Stimulated activated CD4-positive, alpha-beta T cell treated with anti-CD3 and anti-CD28 coated beads, Interleukin-4, amount 100 ng/mL, for 1 hour (primary cell): ENCODE measurements at places on chromosomes 3 and 15.

DNA sequence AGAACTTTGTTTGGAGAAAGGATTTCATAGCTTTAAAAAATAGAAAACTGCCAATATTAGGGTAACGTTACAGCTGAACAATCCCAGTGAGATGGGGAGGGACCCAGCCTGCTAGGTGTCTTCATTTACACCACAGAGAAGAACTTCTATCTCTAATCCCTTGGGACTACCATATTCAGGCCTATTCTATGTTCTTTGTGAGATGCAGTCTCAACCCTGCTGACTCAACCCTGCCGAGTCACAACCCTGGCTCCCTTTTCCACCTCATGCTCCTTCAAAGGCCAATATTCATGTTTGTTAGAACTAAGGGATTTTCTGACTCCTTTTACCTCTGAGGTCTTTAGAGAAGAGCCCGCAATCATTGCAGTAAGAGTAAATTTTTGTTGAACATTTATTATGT is 350.5 kb downstream of the EPHB1 start:
- no peak for DNase-seq

GRCh38 chr3:143822374-143822773 is 25.9 kb downstream of the SLC9A9 start:
- no peak for DNase-seq

- DNase-seq, result no peak
Observed at GRCh38 chr3:118942195-118942594, 92.5 kb downstream of the IGSF11 start.

GRCh38 chr3:129448186-129448895 is 8.3 kb downstream of the IFT122 start:
- no peak for DNase-seq

- no peak for DNase-seq
Observed at GRCh38 chr3:161556533-161556932, 59.9 kb downstream of the OTOL1 start.
